CD4-positive, alpha-beta T cell treated with Interleukin-10 for 1 hour (primary cell): ENCODE measurements at places on chromosomes 6 and 20.

GRCh38 chr20:59247731-59248684, 52.4 kb upstream of the EDN3 start:
- no peak for DNase-seq

GRCh38 chr20:37297066-37297736, 7.7 kb downstream of the MANBAL start:
- DNase-seq = no peak

- DNase-seq = no peak
These were observed 15.3 kb downstream of the FOXF2 start for GRCh38 chr6:1404713-1405098.

GRCh38 chr6:24865161-24865560, 66.4 kb upstream of the ARMH2 start:
- no peak for DNase-seq

DNA sequence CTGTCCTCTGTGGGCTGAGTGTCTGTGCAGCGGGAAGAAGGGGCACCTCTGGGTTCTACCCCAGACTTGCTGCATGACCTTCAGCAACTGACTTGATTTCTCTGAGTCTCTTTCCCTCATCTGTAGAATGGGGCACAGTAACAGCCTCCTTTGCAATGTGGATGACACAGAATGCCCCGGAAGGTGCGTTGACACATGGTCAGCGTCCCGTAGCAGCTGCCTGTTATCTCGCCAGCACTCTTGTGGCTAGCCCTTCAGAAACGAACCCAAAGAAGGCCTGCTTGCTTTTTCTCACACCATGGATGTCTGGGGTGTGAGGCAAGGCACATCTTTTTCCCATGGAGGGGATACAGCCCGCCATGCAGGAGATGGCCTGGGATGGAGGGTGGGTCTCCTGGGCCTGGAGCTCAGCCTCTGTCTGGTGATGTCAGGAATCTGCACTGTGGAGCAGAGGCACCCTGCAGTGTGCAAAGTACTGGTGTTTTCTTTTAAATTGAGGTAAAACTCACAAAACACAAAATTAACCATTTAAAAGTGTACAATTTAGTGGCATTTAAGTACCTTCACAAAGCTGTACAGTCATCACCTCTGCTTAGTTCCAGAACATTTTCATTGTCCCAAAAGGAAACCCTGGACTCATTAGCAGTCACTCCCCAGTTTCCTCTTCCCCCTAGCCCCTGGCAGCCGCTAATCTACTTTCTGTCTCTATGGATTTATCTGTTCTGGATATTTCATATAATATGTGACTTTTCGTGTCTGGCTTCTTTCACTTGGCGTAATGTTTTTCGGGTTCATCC, 59.8 kb upstream of the FAM83D start:
- DNase-seq = no peak

- DNase-seq = peak; percentile 42
These were observed 4.8 kb upstream of the SRSF12 start for GRCh38 chr6:89122625-89123024.

DNA sequence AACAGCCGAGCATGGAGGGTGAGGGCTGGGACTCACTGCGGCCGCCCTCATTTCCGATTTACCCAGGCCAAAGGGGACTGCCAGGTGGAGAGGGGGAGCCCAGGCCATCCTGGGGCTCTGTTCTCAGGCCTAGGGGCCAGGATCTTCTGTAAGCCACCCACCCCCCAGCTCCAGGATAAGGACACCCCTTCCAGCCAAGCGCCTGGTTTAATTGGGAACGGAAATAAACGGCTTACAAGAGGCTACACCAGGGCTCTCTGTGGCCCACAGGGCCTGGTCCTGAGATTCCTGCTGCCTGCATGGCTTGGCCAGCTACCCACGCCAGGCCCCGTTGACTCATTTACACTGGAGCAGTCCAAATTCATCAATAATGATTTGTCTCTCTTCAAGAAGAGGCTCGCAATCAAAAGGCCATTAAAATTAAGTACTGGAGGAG, 68.1 kb upstream of the TOP1 start:
- DNase-seq = no peak

DNA sequence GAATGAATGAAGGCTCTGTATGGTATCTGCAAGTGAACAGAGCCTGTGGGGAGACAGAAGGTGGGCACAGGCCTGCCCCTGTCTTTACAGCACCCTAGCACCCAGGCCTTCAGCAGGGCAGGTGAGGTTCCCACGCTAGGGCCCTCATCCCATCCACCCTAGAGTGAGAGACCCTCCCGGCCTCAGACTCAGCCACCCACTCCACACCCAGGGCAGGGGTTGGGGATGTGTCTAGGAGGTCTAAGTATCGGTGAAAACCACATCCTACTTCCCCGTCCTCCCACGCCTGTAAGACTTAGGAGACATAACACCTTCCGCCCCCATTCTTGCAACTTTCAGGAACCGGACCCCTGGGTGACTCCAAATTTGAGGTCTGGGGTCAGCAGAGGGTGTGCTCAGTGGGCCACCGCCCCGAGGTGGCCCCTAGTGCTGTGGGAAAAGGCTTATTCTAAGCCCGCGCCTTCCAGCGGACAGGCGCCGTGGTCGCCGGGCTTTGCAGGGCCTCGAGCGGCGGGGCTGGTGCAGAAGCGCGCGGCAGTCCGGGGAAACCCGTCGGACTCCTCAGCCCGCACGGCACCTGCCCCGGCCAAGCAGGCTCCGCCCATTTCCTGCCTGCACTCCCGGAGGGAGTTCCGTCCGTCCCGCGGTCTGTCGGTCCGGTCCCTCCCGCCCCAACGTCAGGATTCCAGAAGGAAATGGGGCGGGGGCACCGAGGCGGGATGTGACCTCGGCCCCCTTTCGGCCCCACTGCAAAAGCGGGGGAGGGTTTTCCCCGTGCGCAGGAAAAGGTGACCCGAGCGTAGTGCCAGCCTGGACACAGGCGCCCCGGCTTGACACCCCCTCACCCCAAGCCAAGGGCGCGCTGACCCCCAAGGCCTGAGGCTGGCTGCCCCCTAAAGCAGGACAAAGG, 868 bp downstream of the SAMD10 start:
- DNase-seq = peak; percentile 64

DNA sequence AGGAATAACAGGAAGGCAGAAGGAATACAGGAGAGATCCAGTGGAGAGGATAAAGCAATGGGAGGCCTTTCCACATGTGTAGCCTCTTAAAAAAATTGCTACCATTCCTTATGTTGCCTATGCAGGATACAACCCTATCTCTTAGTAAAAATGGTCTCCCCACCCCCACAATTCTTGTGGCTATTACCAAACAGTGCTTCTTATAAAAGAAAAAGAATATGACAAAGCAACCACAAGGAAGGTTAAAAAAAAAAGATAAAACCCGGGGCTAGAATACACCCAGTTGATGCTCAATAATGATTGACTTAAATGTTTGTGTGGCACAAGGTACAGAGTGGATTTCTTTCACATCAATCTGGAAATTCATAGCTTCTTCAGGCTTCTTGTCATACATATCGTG, 250.9 kb downstream of the HIVEP2 start:
- no peak for DNase-seq

DNA sequence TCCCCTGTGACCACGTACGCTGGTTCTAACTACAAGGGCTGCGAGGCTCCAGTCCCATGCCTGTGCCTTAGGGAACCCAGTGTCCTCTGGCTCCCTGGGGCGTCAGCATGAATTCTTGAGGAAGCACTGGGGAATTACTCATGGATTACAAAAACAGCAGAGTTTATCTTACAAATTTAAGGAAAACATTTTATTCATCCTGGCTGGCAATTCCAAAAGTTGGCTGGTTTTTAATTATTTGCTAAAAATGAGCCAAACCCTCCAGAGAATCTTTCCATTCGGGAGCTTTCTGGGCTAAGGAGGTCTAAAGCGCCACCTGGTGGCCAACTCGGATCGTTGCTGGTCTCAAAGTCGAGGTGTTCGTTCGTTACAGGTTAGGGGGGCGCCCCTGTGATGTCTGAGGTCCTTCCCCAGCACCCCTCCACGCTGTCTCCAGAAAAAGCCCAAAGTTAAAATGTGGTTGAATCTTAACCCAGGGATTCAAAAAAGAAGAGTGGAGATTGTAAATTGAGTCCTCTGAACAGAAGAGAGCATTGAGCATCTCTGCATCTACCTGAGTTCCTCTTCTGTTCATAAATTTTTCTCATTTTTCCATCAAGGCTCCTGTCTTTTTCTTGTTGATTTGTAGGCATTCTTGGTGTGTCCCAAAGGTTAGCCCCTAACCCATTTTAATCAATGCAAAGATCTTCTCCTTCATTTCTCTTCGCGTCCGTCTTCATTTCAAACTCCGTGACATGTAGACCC, 99.4 kb downstream of the BFSP1 start:
- peak; percentile 37 for DNase-seq

DNA sequence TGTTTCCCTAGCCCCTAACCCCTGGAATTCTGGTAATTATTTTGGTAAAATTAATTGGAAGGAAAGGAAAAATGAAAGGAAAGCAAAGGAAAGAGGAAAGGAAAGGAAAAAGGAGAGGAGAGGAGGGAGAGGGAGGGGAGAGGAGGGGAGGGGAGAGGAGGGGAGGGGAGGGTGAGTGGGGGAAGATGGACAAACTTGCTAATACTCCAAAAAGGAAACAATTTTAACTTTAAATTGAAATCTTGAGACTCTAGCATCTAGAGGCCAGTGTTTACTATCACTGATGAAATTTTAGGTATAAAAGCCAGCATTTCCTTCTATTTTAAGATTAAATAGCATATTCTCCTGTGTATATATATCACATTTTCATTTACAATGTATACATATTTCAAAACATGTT, 156.5 kb downstream of the COL12A1 start:
- DNase-seq = no peak

- no peak for DNase-seq
These were observed 131.2 kb upstream of the RPS6KA2 start for GRCh38 chr6:166758136-166758704.

DNA sequence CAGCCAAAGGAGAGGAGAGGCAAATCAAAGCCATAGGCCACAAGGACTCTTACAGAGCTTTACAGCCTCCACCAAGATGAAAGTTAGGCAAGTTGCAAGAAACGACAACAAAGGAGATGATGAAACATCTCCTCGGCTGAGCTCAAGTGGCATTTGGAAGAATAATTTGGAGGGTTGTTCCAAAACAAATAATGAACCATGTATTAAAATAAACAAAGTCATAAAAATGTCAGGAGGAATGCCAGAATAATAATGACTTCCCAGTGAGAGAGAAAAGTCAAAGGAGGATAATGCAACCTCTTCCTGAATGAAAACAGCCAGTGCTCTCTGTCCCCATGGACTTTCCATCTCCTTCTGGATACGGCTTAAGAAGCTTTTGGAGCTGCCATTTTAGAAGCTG, 371.4 kb upstream of the ID4 start:
- DNase-seq = no peak

- DNase-seq = no peak
These were observed 292.1 kb downstream of the CDC5L start for GRCh38 chr6:44679438-44680201.

- no peak for DNase-seq
These were observed 84.8 kb downstream of the TRERF1 start for GRCh38 chr6:42366999-42367352.

GRCh38 chr6:117237561-117237960, 27.8 kb upstream of the VGLL2 start:
- DNase-seq = no peak

GRCh38 chr6:52801188-52801841, 2.3 kb downstream of the GSTA1 start:
- no peak for DNase-seq

- no peak for DNase-seq
These were observed 130.0 kb upstream of the KCNK16 start for GRCh38 chr6:39452306-39453145.

DNA sequence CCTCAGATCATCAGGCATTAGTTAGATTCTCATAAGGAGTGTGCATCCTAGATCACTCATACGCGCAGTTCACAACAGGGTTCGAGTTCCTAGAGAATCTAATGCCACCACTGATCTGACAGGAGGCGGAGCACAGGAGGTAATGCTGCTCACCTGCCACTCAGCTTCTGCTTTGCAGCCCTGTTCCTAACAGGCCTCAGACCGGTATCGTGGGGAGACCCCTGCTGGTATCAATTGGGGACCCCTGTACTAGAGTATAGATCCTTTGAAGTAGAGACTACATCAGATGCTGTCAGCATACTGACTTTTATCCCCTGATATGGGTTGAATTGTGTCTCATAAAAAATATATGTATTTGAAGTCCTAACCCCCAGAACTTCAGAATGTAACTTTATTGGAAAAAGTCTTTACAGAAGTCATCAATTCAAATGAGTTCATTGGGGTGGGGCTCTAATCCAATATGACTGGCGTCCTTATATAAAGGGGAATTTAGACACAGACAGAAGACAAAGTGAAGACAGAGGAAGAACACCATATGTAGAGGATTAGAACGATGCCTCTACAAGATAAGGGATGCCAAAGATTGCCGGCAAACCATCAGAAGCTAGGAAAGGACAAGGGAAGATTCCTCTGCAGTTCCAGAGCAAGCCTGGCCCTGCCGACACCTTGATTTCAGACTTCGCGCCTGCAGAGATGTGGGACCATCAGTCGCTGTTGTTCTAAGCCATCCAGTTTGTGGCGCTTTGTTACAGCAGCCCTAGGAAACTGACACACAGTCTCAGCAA, 104.4 kb upstream of the BTBD3 start:
- DNase-seq = no peak

GRCh38 chr6:69631552-69632346, 165.1 kb downstream of the LMBRD1 start:
- peak; percentile 4 for DNase-seq

DNA sequence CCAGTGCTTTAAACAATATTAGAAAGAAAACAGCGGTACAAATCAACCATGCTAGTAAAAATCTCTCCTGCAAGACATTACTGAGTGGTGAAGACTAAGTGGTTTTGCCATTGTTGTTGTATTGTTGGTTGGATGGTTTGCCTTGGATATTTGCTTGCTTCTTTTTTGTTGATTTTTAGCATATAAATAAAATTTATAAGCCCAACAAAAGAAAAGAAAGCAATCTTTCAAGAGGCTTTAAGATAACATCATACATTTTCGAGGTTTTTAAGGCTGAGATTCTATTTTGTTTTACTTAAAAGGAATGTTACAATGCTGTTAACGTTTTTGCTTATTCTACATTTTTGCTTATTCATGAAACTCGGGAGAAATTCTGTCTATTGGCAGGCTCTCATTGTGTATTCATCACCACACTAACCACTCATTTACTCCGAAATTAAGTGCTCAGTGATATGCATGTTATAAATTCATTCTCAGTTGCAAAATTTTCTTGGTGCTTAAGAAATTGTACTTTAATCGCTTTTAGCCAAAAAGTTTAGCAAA, 139.1 kb downstream of the LAMA2 start:
- no peak for DNase-seq

- DNase-seq = no peak
These were observed 34.0 kb downstream of the PREX1 start for GRCh38 chr20:48793776-48794175.

GRCh38 chr6:45702849-45703739, 312.6 kb downstream of the CLIC5 start:
- no peak for DNase-seq
